ENCODE measurements at places on chromosomes 5 and 9.

- no peak for DNase-seq
Measured at GRCh38 chr5:60483050-60483449, 216.9 kb downstream of the DEPDC1B start.

DNA sequence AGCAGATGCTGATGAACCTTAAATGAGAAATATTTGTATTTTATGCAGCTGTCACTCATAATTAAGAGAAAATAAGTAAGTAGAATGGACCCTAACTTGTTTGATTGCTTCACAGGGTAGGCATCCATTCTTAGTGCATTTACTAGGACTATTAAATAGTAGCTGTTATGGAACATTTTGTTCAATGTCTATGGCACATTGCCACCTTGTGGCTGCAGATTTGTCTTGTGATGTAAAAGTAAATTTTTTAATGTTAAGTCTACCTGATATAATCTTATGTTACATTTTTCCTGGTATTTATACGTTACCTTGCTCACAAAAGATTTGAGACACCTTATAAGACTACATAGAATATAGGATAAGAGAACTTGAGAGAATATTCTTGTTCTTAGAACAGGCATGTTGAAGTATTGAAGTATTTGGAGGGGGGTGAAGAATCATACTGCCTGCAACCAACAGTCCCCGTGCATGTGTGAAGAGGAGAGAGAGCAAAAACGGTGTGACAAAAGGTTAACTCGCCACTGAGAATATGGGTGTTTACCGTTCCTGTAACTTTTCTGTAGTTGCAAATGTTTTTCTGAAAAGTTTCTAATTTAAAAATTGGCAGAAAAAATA, 161.1 kb downstream of the MAST4 start:
- DNase-seq: no peak

DNA sequence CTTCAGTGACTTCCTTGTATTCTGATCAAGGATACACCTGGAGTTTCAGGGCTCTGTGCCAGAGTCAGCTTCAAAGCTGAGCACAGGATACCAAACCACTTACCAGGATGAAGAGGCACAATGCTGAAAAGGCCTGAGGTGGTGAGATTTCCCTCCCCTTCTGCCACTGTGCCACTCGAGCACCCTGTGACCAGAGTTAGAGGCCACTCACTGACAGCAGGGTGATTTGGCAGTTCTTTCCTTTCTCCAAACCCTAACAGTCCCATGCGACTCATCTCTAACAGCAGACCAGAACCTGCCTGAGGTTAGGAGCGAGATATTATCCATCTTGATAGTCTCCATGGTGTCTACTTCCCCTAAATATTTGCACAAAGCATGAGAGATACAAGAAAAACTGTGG, 1.8 kb downstream of the PLGRKT start:
- DNase-seq: no peak

- DNase-seq: no peak
Measured at GRCh38 chr9:120885958-120886357, 9.0 kb upstream of the PHF19 start.

- no peak for DNase-seq
Measured at GRCh38 chr5:170704417-170705192, 78.9 kb upstream of the GABRP start.

DNA sequence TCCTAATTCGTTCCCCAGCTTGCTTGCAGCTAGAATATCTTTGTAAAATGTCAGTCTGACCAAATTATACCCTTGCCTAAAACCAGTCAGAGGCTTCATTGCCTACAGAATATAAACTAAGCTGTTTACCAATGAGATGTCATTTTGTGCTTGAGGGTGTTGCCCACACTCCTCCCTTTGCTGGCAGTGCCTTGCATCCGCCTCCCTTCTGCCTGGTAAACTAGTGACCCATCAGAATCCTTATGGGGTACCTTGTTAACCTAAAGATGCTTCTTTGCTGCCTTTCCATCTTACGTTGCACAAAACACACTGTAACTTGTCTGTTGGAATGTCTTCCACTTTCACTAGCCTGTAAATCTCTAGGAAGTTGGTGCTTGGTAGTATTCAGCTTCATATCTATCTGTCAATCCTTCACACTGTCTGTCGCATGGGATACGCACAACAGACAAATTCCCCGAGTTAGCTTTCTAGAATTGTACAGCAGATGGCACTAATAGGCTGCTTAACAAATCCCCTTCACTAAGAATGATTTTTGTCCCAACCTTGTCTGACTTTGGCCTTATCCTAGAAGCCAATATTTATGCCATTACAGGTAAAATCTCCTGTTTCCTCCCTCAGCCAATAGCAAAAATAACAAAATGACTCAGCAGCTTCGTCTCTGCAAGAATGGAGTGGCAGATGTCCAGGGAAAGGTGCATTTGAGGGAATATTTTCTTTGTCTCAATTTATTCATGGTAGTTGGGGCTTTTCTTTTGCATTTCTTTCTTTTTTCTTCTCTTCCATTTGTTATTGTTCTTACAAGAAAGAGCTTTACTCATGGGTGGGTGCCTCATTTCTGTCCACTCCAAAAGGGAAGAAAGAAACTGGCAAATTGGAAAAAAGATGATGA, 3.0 kb downstream of the NUDT2 start:
- DNase-seq: no peak

GRCh38 chr5:139863855-139864558, 68.4 kb downstream of the PSD2 start:
- no peak for DNase-seq

DNA sequence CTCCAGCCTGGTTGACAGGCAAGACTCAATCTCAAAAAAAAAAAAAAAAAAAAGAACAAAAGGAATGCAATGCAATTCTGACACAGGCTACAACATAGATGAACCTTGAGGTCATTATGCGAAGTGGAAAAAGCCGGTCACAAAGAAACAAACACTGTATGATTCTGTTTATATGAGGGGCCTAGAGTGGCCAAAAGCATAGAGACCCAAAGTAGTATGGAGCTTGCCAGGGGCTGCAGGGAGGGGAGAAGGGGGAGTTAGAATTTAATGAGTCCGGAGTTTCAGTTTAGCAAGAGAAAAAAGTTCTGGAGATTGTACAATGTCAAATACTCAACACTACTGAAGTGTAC, 33.2 kb upstream of the ASS1 start:
- DNase-seq: no peak

- no peak for DNase-seq
Measured at GRCh38 chr5:139383275-139383992, at the start of gene SLC23A1. SLC23A1 (minus strand) TSS chr5:139383297; CDS start chr5:139383253, 44 bp downstream.

DNA sequence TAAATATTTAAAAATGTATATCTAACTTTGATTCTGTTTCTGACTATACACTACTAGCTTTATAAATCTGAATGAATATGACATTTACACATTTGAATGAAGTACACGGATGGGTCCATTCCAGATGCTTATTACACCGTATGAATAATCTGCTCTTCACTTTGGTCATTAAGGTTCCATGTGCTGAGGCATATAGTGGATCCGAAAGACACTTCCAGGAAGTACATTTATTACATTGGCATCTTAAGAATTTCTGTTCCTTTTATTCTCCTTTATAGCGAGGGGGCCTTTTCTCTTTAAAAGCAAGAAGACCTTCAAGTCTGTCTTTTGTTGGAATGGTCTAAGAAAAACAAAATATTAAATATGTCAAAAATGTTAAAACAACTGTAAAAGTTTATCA, 147.6 kb downstream of the AUH start:
- no peak for DNase-seq

DNA sequence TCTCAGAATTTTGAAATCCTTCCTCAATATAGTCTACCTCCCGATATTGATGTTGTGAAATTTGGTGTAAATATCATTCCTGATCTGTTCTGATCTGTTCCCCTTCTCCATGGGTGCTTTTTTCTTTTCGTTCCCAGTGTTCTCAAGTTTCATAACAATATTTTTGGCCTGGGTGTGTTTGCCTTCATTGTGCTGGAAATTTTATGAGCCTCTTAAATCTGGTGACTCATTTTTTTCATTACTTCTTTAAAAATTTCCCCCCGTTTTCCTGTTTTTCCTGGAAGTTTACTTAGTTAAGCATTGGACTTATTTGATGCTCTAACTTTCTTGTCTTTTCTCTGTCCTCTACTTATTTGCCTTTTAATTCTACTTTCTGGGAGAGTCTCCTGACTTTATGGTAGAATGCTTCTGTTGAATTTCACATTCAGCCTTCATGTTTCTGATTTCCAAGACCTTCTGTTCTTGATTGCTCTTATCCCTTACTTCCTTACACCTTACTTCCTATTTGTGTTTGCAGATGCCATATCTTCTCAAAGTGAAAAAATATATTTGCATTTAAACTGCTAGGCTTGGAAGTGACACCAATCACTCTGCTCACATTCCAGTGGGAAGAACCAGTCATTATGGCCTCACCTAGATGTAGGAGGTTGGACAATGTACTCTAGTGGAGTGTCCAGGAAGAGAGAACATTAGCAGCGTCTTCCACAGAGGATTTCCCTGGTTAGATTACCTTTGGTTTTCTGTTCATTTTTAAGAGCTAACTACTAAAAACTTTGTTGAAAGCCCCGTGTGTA, 441.9 kb downstream of the ARHGEF28 start:
- no peak for DNase-seq

GRCh38 chr9:90642570-90643539, at the start of gene DIRAS2:
DIRAS2 (minus strand) TSS chr9:90642824; CDS start chr9:90613827, 28,997 bp downstream.
- no peak for DNase-seq

DNA sequence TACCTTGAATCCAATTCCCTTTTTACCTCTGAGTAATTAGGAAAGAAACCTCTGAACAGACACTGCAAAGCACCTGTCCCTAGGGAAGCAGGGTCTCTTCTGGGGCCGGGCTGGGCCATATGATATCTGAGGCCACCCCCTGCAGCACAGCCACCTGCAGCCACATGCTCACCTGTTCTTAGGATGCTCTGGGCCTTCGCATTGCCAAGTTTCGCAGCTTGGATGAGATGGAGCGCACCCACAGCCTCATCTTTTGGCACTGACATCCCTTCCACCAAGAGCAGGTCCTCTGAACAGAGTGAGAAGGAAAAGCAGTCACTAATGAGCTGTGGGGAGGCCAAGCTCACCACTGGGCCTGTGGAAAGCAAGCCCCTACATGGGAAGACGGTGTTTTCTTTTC, 27.3 kb downstream of the CLTA start:
- no peak for DNase-seq

DNA sequence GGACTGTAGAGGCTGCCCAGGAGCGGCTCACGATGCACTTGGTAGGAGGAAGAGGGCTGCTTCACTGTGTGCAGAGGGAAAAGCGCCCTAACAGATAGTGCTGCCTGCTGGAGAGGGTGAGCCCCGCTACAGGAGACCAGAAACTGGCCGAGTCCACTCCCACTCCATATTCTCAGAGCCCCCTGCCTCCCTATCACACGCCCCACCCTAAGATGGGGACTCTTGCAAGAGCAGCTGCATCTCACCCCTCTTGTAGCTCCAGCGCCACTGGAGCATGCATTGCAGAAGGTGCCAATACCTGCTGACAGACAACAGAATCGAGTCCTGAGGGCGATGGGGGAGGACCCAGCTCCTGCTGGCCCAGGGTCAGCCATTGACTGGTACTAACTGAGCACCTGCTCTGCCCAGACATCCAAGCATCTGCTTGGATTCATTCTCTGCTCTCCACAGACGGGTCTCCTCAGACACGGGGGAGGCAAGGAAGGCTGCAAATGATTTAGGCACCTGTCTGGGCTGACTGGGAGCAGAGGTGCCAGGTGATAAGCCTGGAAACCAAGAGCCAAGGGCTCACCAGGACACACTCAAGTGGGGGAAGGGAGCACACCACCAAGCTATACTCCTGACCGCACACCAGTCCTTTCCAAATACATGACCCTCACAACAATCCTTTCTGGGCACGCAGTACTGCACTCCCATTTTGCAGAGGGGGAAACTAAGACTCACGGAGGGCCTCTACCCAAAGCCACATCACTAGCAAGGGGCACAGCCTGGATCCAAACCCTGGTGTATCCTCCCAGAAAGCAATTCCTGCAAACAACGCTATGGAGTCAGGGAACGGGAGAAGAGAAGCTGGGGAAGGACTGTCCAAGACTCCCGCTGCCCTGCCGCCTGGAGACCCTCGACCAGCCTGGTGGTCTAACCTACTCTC, 1.6 kb downstream of the BICD2 start:
- no peak for DNase-seq
